Left ventricle myocardium superior (tissue), 1 donor: ENCODE measurements at places on chromosomes 13 and 19.
A peak's percentile ranks its signal among the peaks of the same experiment; 100 is the strongest.

GRCh38 chr13:65914716-65915115 is 1315.4 kb downstream of the PCDH9 start:
- DNase-seq = no peak

GRCh38 chr13:23572836-23573235 is 2.6 kb downstream of the TNFRSF19 start:
- DNase-seq = no peak

GRCh38 chr13:112747256-112747655 is 57.4 kb downstream of the ATP11A start:
- DNase-seq = no peak

GRCh38 chr19:4707956-4708650 is 15.5 kb downstream of the DPP9 start:
- DNase-seq = peak; percentile 79

GRCh38 chr13:30982906-30983305 is 50.5 kb downstream of the TEX26 start:
- no peak for DNase-seq

- no peak for DNase-seq
These were observed 147.0 kb downstream of the DCT start for GRCh38 chr13:94332359-94333096.

- peak; percentile 72 for DNase-seq
These were observed 1.4 kb downstream of the CIC start for GRCh38 chr19:42270346-42271044.

- DNase-seq = no peak
These were observed 6.4 kb downstream of the DOHH start for GRCh38 chr19:3494051-3494450.

DNA sequence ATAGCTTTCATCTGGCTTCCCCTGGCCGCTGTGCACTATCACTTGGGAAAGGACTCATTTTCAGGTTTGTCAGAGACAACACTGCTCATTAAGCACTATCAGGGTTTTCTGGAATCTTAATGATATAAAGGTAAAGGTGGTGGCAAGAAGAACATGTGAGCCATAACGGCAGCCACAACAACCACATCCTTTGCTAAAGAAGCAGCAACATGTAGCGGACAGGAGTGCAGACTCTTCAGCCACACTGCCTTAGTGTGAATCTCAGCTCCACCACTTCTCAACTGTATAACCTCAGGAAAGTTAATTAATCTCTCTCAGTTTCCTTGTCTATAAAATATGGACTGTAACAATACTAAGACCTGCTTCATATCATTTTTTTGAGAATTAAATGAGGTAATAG is 24.1 kb upstream of the MIR17HG start:
- DNase-seq = no peak

DNA sequence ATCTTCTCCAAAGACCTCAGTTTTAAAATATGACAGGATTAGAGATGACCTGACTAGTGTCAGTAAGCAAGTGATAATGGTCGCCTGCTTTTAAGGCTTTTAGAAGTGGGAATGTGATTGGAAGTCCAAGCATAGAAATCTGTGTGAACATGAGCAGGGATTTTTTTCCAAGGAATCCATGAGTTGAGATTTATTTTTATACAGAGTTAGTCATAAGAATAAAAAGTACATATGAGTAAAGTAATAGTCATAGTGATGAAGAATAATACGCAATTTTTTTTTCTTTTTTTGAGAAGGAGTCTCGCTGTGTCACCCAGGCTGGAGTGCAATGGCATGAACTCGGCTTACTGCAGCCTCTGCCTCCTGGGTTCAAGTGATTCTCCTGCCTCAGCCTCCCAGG is 1.6 kb downstream of the ZNF546 start:
- no peak for DNase-seq

GRCh38 chr19:39681416-39681815 is 22.9 kb upstream of the LGALS14 start:
- no peak for DNase-seq

GRCh38 chr13:50290186-50290585 is 274.9 kb downstream of the KCNRG start:
- no peak for DNase-seq

- DNase-seq = no peak
These were observed 6.0 kb downstream of the KCNC3 start for GRCh38 chr19:50322931-50323781.

- DNase-seq = no peak
These were observed 12.8 kb downstream of the CIB3 start for GRCh38 chr19:16160445-16160942.

DNA sequence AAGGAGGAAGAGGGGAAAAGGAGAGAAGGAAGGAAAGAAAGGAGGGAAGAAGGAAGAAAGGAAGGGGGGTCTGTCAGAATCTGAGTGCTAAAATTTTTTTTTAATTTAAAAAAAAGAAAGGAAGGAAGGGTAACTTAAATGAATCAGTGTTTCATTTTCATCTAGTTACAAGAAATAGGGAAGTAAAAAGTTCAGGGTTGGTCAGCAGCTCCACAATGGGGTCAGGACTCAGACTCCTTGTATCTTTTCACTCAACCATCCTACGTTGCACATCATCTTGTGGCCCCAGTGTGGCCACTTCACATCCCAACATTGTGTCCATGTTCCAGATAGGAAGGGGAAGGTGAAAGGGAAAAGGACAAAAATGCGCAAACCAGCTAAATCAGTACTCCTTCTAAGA is 14.3 kb upstream of the FNDC3A start:
- no peak for DNase-seq

- no peak for DNase-seq
These were observed 23.1 kb upstream of the HOMER3 start for GRCh38 chr19:18964121-18964520.

DNA sequence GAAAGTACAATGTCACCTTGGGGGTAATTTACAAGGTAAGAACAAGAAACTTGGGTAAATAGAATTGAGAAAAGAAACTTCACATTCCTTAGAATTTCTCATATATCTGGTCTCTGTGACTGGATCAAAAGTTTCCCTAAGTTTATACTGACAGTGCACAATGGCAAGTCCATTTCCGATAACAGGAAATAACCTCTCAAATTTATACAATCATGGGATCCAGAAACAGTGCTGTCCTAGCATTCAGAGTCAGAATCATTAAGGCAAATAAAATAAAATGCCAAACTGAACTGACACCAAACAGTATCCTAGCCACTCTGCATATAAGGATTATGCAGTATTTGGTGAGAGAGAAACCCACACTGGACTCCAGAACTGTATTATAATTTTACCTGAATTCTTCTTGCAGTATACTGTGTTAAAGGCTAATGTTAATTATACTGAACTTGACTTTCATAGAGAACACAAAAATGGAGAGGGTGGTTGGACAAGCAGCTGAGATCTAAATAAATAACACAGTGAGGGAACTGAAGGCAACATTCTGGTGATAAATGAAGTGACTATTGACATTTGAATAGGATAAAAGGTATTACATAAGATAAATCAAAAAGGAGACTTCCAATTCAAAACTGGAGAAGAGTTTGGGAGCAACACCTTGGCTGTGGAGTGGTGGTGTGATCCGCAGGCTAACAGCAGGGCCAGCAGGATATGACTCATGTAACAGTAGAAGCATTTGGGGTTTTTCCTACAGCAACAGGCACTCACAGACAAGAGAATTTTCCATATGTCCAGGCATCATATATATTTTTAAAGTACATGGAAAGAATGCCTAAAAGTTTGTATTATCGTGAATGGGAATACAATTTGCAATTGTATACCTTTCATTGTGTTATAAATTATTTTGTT is 932.5 kb upstream of the MIR17HG start:
- no peak for DNase-seq

DNA sequence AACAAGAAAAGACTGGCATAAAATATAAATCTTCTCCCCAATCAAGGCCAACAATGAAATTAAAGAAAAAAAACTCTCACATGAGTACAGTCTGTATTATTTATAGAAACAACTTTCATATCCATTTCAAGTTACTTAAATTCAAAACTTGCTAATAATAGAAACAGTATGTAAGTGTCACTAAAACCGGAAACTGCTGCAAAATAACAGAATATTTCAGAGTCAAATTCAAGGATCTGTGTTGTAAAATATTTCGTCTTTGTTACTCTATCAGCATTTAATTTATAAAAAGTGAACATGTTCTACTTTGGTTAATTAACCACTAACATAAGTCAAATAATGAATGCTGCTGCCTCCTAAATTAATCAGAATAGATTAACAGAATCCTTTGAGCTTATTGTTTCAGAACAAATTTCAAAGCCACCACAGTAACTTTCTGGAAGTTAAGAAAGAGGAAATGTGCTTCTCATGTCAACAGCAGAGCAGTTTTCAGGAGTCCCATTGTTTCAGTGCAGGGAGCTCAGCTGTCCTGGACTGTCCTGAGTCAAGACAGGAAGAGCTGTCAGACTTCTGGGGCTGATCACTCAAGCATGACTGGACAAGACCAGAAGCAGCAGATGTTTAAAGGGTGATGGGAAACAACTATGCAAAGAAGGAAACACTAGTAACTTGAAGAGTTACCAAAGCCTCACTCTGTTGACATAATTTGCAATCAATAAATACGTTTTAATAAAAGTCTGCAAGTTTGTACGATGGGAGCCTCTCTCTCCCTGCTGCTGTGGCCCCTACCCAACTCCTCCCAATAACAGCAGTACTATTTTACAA is 76.9 kb downstream of the FOXO1 start:
- DNase-seq = no peak

DNA sequence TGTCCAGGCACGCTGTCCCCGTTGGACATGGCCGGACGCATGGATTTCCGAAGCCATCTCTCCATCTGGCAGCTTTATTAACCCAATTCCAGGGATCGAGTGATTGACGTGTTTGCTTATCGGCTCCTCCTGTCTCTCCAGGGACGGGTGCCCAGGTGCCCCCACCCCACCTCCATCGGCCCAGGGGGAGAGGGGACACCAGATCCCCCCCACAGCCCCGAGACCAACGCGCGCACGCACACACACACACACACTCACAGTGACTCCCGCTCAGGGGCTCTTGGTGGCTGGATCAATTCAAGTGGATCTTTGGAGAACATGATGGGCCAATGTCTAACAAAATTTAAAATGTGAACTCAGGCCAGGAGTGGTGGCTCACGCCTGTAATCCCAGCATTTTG is 23.1 kb upstream of the ONECUT3 start:
- DNase-seq = no peak

- no peak for DNase-seq
These were observed 323.9 kb downstream of the MZT1 start for GRCh38 chr13:72403396-72404010.

DNA sequence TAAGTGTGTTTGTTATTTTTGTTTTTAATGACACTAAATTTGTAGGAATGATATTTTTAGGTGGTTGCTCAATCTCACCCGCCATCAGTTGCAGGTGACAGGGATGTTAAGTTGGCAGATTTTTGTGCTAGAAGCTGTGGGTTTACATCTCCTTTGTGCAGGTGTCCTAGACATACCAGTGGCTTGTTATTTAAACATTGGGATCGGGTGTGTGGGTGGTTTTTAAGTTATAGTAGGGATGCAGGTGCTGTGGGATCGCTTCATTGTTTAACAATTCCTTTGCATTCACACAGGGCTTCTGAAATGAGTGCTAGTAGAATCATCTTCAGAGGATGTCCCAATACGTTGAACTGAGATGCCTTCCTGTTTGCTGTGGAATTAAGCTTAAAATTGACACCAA is 100.0 kb downstream of the SHISA2 start:
- DNase-seq = no peak

GRCh38 chr19:57443121-57443696 is 8.1 kb downstream of the ZNF749 start:
- no peak for DNase-seq

DNA sequence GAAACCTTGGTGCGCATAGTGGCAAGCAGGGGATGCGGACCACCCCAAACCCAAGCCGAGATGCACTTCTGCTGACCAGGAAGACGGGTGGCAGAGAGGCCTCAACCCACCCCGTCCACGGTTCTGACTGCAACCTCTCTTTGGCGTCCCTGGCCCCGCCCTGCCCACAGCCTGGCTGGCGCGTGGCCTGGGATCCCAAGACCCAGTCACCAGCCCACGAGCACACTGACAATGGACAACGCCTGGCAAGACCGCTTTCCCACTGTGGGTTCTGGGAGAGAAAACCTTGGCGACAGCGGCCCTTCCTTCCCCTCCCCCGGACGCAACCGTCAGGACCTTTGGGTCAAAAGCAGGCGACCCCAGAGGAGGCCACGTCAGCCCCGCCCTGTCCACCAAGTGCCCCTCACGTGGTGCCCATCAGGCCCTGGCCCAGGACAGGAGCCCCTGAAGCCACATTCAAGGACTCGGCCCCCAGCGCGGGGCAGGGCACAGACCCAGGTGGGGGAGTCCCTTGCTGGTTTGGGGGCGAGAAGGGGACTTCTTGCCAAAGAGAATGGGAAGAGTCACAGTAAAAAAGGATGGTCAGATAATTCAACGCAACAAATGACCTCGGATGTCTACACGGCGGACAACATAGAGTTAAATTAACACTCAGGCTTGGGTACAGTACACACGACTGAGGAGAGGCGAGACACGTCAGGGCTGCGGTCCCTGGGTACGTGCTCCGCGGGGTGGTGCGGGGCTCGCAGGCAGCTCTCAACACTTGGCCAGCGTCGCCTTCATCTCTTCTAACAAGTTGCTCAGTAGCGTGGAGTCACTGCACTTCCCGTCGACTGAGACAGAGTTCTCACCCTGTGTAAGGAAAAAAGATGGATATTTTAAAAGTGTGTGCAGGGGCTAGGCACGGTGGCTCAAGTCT is 5.0 kb downstream of the IZUMO4 start:
- DNase-seq = no peak
